ENCODE measurements at places on chromosomes 6 and 20. TPM values are rescaled to one million over a fixed set of nuclear protein-coding genes. Genes with fewer than 3 reads are reported as not detected.

Gene EGFL8
- total RNA-seq: 1.7 TPM

Gene SIRPA
- total RNA-seq: 29.6 TPM

Gene IRF4
- total RNA-seq: 0.14 TPM

Gene TAF4
- 23.6 TPM for total RNA-seq

Gene SCAF8
- total RNA-seq: 21.5 TPM

Gene RNF146
- 11.9 TPM for total RNA-seq

Data from A549 treated with CpdA at 1 μM for 4 hours (cell line).